ENCODE measurements at places on chromosomes 7 and 10.

GRCh38 chr7:30757342-30757692 lies 5.4 kb downstream of the INMT start:
- no peak for DNase-seq

GRCh38 chr10:78298835-78299234 lies 265.2 kb downstream of the RPS24 start:
- DNase-seq: no peak

- no peak for DNase-seq
Measured at GRCh38 chr10:48923748-48924147, 15.9 kb downstream of the LRRC18 start.

- DNase-seq: peak; percentile 33
Measured at GRCh38 chr10:61786728-61787127, 114.8 kb upstream of the ARID5B start.

GRCh38 chr10:7567911-7568620 lies 98.7 kb downstream of the ITIH5 start:
- DNase-seq: no peak

DNA sequence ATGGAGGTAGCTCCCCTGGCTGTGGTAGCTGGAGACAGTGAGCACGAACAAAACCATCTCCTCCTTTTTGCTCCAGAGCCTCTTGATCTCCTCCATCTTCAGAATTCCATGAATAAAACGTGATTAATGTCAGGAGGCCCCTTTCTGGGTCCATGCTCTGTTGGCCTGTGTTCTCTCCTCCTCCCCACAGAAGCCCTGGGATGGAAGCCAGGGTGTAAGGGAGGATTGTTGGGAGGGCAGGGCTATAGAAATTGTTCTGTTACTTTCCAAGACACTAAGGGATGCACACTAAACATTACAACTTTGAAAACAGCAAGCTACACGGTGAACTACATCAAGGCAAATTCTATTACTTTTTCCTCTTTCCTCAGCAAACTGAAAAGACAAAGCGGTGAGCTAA lies 96.3 kb downstream of the RNF216 start:
- DNase-seq: no peak

- DNase-seq: no peak
Measured at GRCh38 chr10:83274088-83274487, 865.2 kb upstream of the GHITM start.

- DNase-seq: no peak
Measured at GRCh38 chr10:70785190-70785589, at the start of gene TBATA. Gene TBATA, minus strand, starts transcription at chr10:70785377. Its CDS starts 1,998 bp downstream, at chr10:70783379.

DNA sequence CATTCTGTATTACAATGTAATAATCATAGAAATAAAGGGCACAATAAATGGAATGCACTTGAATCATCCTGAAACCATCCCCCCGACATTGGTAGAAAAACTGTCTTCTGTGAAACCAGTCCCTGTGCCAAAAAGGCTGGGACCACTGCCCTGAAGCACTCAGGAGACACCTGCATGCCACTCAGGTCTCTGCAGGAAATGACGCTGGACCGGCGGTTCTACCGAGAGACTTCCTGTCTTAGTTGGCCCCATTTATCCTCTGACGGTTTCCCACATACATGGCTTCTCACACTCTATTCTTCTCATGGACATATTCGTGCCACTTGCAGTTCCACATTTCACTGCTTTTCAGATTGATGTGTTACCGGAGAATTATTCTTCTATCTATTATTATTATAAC lies 617.5 kb downstream of the SDK1 start:
- no peak for DNase-seq

GRCh38 chr7:111384065-111384891 lies 178.0 kb downstream of the IMMP2L start:
- DNase-seq: peak; percentile 13

DNA sequence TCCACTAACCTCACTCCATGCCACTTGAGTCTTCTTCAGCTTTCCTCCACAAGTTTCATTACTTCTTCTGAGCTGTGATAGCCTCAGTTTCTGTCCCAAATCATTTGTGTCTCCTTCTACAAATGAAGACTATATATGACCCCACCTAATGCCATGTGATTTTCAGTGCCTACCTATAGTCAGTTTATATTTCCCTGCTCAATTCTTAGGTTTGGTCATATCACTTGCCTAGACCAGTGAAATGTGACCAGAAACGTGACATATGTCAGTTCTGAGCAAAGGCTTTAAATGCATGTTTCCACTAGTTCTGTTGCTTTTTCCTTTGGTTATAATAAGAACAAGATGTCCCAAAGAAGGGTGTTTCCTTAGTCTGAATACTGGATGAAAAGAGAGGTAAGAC lies 24.6 kb upstream of the REEP3 start:
- DNase-seq: no peak

DNA sequence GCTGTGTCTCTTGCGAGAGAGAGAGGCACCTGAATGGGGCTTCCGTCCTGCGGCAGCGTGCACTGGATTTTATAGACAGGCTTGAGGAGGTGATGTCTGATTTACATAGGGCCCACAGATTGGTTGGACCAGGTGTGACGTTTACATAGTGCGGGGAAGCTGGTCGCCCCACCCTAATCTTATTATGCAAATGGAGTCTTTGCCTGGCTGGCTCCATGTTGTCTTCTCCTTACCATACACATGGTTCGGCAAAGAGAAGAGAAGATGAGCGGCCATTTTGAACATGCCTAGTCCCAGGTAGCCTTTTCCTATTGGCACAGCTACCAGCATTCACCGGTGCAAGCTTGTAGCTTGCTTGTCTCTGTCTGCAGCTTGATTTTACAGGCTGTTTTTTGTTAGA lies 238.5 kb upstream of the GALNT17 start:
- DNase-seq: no peak

- no peak for DNase-seq
Measured at GRCh38 chr7:84161398-84161797, 33.2 kb downstream of the SEMA3A start.

- DNase-seq: no peak
Measured at GRCh38 chr10:24950439-24950838, 2.0 kb downstream of the PRTFDC1 start.

DNA sequence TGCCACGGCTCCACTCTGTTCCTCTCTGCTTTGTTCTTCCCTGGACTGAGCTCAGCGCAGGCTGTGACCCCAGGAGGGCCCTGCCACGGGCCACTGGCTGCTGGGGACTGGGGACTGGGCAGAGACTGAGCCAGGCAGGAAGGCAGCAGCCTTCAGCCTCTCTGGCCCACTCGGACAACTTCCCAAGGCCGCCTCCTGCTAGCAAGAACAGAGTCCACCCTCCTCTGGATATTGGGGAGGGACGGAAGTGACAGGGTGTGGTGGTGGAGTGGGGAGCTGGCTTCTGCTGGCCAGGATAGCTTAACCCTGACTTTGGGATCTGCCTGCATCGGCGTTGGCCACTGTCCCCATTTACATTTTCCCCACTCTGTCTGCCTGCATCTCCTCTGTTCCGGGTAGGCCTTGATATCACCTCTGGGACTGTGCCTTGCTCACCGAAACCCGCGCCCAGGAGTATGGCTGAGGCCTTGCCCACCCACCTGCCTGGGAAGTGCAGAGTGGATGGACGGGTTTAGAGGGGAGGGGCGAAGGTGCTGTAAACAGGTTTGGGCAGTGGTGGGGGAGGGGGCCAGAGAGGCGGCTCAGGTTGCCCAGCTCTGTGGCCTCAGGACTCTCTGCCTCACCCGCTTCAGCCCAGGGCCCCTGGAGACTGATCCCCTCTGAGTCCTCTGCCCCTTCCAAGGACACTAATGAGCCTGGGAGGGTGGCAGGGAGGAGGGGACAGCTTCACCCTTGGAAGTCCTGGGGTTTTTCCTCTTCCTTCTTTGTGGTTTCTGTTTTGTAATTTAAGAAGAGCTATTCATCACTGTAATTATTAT lies 1.2 kb downstream of the CLDN4 start:
- DNase-seq: no peak

- DNase-seq: no peak
Measured at GRCh38 chr7:131265227-131265626, 62.4 kb upstream of the MKLN1 start.

- DNase-seq: no peak
Measured at GRCh38 chr7:97133159-97133558, 15.7 kb downstream of the SDHAF3 start.

- no peak for DNase-seq
Measured at GRCh38 chr7:5367661-5368060, 56.0 kb downstream of the TNRC18 start.

- no peak for DNase-seq
Measured at GRCh38 chr10:71761105-71761511, 12.2 kb downstream of the VSIR start.

DNA sequence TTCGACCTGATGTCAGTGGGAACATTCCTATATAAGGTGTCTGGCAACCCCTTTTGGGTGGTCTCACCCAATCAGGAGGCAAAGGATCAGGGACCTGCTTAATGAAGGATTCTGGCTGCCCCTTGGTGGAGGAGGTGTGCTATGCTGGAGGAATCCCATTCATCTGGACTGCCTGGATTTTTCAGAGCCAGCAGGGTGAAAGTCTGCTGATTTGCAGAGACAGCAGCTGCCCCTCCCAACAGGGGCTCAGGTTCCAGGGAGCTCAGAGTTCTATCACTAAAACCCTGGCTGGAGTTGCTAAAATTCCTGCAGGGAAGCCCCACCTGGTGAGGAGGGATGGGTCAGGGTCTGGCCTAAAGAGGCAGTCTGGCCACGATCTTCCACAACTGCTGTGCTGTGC lies 398.5 kb upstream of the CNTNAP2 start:
- DNase-seq: no peak

- DNase-seq: no peak
Measured at GRCh38 chr7:47634273-47634672, 52.4 kb upstream of the TNS3 start.

DNA sequence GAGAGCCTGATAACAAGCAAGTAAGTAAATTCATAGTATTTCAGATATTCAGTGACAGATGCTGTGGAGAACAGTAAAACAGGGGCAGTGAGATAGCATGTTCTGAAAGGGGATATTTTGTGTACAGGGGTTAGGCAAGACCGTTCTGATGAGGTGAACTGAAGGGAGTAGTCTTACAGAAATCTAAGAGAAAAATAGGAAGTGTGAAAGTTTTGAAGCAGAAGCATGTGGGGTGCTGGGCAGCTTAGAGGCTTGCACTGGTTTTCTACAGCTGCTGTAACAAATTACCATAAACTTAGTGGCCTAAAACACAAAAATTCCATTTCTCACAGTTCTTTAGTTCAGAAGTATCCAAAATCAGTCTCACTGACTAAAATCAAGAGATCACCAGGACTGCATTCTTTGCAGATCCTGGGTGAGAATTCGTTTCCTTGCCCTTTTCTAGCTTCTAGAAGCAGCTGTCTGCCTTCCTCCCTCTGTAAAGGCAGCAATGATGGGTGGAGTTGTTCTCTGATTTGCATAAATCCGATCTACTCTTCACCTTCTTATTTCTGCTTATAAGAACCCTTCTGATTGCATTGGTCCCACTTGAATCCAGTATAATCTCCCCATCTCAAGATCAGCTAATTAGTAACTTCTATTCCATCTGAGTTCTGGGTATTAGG lies 7.5 kb upstream of the KLF14 start:
- DNase-seq: no peak
